Omental fat pad (tissue), 4 donors: ENCODE measurements at places on chromosomes 2 and 18.

- DNase-seq = no peak
Observed at GRCh38 chr2:27967076-27967475, 76.5 kb downstream of the BABAM2 start.

DNA sequence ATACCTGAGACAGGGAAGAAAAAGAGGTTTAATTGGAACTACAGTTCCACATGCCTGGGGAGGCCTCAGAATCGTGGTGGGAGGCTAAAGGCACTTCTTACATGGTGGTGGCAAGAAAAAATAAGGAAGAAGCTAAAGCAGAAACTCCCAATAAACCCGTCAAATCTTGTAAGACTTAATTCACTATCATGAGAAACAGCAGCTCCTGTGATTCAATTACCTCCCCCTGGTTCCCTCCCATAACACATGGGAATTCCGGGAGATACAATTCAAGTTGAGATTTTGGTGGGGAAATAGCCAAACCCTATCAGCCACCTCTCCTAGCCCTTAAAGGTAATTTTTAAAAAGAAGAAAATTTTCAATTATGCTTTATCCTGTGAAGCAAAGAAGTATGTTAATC, 728.8 kb downstream of the RNF144A start:
- no peak for DNase-seq

DNA sequence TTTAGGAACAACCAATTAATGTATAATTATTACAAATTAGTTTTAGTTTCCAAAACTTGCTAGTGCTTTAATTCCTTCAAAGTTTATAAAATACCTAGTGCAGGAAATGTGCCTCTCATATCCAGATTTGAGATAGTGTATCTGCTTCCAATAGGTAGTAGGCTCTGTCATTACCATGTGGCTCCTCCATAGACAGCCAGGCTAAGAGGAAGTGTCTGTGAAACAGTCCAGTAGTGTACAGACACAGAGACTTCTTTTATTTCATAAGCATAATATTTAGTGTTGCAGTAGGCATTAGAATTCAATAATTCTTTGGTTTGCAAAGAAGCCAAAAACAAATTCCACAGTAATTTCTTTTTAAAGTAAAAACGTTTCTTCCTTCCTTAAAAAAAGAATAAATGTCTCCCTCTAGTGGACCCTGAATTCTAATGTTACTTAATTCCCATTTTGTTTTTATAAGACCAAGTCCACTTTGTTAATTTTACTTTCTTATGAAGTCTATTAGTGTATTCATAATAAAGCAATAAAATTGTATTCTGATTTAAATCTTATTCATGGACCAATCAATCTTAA, 101.2 kb downstream of the NEB start:
- no peak for DNase-seq

GRCh38 chr18:12046046-12046750, 47.4 kb upstream of the ANKRD62 start:
- no peak for DNase-seq

DNA sequence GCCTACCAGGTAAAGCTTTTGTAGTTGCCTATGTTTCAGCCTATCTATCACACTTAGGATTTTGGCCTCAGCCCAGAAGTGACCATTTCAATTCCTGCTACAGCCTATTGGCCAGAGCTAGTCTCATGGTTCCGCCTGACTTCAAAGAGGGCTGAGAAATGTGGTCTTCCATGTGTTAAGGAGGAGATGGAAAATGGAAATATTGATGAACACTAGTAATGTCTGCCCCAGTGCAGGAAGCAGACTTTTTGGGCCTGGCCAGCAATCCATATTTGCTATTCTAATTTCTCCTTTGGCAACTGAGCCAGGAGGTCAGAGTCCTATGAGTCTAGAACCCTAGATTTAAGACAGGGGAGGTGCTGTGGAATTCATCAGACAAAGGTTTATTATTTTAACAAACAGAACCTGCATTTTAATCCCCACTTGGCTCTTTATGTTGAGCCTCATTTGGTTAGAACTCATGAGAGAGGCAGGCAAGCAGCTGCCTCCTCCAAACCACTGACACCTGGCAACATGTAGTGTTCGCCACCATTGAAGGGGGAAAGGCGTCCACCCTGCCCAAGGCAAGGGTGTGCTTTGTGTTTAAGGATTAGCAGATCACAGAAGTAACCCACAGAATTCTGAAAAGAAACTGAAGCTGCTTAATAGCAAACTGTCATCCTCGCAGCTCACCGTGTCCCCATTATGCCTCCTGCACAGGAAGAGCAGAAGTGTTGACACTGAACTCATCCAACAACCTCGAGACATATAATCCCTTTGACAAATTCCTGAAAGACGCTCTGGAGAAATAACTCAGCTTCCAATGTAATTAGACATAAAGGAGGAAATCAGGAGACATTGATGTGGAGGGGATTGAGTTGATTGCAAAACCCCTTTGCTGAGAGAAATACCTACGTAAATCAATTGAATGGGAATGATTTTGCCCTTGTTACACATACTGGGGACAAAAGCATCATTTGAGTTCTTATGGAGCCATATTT, 47.7 kb upstream of the SCG2 start:
- DNase-seq = no peak

DNA sequence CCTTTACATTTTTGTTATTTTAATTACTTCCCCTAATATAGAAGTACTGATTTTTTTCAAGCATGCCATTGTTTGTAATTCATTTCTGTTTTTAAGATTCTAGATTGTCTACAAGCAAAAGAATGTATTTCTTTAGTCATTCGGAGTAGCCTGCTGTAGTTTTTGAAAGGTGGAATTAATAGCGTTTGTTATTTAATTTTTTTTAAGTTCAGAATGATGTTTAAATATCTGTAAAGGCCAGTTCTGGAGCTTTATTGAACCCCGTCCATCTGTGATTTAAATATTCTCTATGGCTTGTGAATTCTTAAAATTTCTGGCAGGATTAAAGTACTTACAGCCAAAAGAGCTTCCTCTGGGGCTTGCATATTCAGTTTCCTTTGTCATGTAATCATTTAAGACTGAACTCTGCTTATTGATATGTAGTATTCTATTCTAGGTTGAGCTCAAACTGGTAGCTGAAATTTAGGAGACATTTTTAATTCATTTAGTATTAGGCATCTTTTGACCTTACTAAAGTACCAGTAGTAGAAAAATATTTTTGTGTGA, 5.2 kb downstream of the TGIF1 start:
- no peak for DNase-seq

DNA sequence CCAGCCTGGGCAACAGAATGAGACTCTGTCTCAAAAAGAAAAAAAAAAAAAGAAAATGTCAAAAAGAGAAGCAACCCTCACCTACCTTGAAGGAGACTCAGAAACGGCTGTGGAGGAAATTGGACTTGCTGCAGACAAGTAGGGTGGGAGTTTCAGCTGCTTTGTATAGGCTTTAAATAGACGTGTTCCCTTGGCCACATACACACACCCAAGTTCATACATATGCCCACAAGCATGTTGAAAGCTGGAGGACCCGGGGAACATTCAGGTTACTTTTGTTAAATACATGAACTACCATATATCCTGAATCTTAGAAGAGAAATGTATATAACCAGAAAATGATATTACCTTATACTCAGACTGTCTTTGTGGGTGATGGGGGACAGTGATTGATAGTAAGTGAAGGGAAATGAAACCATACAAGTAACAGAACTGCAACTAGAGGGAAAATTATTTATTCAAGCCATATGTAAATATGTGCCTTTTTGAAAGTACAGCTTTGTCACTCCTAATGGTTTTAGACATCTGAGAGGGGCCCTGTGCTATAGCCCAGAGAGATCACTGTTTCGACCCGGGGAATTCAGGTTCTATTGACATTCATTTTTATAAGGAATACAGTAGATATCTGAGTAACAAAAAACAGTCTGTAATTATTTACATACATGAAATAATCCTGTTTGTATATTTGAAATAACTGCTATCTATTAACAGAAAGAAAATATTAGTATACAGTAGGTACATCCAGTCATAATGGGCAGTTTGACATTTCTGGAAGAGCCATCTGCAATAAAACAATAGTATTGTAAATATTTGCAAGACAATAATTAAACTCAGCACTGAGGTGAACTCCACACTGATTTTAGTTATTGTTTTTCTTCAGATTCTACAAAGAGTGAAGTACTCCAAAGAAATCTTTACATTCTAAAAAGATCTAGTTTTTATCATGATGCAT, 48.0 kb upstream of the TGIF1 start:
- no peak for DNase-seq

GRCh38 chr18:76860411-76860810, 38.1 kb downstream of the ZNF236 start:
- no peak for DNase-seq

- DNase-seq = no peak
Observed at GRCh38 chr2:230447455-230448451, 31.8 kb downstream of the SP100 start.

DNA sequence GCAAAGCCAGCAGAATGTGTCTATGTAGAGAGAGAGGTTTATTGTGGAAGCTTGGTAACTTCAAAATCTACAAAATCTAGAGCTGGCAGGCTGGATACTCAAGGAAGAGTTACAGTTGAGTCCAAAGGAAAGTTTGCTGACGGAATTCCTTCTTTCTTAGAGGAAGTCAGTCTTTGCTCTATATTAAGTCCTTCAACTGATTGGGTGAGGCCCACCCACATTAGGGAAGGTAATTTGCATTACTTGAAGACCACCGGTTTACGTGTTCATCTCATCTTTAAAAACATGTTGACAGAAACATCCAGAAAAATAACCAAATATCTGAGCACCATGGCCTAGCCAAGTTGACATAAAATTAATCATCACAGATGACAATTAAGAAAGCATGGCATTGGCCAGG, 101.5 kb downstream of the TEX51 start:
- no peak for DNase-seq

DNA sequence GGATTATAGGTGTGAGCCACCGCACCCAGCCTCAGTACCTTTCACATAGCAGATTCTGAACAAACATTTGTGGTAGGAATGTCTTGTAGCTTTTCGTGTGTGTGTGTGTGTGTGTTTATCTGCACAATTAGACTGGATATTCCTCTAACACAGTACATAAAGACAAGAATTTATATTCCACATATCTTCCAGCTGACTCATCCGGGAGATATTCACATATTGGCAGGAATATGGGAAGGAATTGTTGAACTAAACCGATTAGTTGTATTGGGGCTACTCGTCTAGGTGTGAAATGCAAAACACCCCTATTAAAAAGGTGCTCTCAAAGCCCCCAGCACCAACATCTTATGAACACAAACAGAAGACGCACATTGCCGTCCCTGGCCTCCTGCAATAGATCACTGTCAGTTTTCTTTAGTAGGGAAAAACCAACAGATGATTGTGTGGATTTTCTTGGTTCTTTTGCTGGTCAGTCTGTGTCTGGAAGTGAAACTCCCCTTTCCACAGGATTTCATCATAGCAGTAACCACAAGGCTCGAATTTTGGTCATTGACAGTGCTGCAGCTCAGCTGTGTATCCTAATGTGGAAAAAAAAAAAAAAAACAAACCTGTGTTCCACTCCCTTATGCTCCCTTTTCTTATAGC, 208.5 kb upstream of the ACVR2A start:
- DNase-seq = no peak

- no peak for DNase-seq
Observed at GRCh38 chr18:22813648-22814328, 119.3 kb upstream of the RBBP8 start.

DNA sequence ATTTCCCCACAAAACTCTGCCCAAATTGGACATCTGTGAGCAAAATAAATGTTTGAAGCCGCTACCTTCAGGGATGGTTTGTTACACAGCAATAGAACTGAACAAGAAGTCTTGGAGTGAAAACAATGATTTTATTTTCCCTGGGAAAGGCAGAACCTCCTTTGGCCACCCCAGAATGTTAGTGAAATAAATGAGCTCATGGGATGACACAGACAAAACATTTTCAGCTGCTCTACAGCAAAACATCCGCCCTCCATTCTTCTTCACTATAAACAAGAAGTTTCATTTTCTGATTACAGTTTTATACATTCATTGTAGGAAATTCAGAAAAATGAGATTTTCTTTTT, 4.3 kb upstream of the EFHD1 start:
- DNase-seq = no peak

DNA sequence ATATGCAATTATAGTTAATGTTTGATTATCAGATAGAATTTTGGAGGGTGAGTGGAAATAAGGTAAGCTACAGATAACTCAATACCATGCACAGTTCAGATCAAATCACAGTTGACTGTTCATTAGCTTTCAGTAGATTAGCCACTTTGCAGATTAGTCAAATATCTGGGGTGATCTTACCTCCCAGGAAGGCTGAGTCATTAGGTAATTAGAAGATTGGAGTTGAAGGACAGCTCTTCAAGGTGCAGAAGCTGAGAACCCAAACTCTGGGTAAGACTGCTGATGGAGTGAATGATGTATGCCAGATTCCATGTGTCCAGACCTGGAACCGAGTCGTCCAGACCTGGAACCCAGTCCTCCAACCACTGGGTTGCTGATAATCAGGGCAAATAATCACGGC, 262.8 kb upstream of the UBE2E3 start:
- DNase-seq = no peak

GRCh38 chr18:28175930-28176697, 816 bp downstream of the CDH2 start:
- no peak for DNase-seq

DNA sequence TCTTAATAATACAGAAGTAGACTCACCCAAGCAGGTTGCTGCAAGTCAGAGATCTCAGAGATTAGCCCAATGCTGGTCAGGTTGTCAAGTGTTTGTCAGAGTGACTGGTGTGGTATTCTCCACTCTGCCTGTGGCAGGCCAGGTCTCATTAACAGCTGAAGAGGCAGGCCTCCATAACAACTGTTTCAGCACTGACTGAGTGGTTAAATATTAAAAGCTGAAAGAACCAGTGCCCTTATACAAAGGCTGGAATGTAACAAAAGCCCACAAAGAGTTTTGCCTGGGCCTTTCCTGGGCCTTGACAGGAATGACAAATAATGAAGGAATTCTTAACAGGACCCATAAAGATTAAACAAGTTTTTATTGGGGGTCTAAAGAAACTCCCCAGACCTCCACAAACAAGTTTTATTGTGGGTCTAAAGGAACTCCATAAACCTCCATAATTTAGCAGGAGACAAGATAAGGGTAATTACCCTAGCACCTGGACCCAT, 26.8 kb downstream of the SULT1C2 start:
- DNase-seq = no peak

- DNase-seq = no peak
Observed at GRCh38 chr2:113124181-113124961, 3.0 kb upstream of the IL1RN start.

DNA sequence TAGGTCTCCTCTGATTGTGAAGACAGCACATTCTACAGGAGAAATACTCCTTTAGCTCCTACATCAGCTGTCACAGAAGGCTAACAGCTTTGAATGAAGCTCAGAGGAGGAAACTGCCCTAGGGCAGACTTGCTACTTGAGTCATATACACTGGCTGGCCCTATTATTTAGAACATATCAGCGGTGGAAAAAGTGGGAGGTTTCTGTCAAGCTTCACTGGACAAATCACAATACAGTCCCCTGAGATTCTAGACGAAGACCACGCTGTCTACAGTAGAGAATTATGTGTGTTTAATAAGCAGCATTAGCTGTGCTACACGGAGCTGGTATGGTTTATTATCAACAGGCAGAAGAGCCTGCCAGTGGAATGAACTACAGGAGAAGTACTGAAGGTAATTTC, 230.9 kb upstream of the FSIP2 start:
- no peak for DNase-seq

- DNase-seq = no peak
Observed at GRCh38 chr2:62624855-62625254, 80.7 kb upstream of the EHBP1 start.
